ENCODE measurements at places on chromosomes 3 and 15. TPM values are rescaled to one million over a fixed set of nuclear protein-coding genes. Genes with fewer than 3 reads are reported as not detected.

DNA sequence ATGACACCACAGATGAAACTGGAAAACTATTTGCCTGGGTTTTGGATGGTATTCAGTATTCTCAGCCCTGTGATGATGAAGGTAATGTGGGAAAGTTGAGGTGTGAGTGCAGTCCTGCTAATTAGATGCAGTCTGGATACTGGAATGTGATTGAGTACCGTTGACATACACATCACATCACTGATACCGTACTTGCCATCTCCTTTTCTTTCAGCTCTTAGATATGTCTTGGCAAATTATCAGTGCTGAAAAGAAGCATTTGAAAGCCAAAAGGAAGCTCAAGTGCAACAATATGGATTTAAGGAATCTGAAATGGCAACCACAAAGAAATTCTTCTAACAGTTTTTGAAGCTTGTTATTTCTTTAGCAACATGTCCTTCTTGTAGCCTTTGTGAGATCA, 381.4 kb upstream of the TGFBR2 start:
- peaks cover 45% of the 10 kb centered on the region for H3K4me1 ChIP-seq
- H3K27me3 ChIP-seq = no peaks in the 10 kb centered on the region
- no peak overlapping the region for H3K4me3 ChIP-seq

GRCh38 chr3:56851966-56852884, 50.5 kb upstream of the ARHGEF3 start:
- no peak for DNase-seq
- H3K27ac ChIP-seq = peak overlapping the region; percentile 14
- peaks cover 12% of the 10 kb centered on the region for H3K4me1 ChIP-seq
- no peak overlapping the region for H3K4me3 ChIP-seq

The GXYLT2 gene
- 75.1 TPM for total RNA-seq

GRCh38 chr15:41603941-41604911, 45.2 kb downstream of the TYRO3 start:
- peak overlapping the region; percentile 70 for H3K27ac ChIP-seq
- no peaks in the 10 kb centered on the region for H3K36me3 ChIP-seq
- peaks cover 22% of the 10 kb centered on the region for H3K4me1 ChIP-seq
- peaks cover 3% of the 10 kb centered on the region for H3K27me3 ChIP-seq
